Effector CD8-positive, alpha-beta T cell (primary cell): ENCODE measurements at places on chromosomes 12 and 14.

GRCh38 chr12:28060871-28061270 lies 88.3 kb upstream of the PTHLH start:
- no peak for DNase-seq

- DNase-seq = no peak
These were observed 13.1 kb downstream of the CBLN3 start for GRCh38 chr14:24416254-24416931.

- DNase-seq = no peak
These were observed 20.3 kb upstream of the EIF5 start for GRCh38 chr14:103313704-103314103.

DNA sequence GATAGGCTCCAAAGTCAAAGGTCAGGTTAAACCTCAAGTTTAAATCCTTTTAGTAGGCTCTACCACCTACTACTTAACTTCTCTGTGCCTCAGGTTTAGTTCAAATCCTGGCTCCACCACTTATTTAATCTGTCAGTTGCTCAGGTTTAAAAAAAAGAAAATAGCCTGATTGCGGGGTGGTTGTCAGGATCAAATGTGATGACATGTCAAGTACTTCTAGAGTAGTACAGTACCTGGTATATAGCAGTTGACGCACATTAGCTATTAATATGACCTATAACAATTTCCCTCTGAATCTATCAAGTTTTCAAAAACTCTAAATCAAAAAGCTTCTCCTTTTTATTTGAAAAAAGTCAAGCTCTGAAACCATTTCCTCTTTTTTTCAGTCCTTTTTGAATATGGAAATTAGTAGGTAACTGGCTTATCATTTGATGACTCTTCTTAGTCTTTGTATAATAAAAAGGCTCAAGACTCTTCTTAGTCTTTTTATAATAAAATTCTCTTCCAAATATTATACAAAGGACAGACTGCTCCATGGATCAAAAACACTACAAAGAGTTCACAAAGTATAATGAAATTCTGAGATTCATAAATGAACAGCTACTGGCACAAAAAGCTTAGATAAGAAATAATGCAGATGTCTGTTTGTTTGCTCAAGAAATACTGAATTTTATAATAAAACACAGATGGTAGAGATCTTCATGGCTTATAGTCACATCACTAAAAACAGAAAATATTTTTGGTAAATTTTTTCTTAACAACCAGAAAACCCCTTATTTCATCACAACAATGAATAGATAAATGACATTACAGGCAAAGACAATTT lies 5.0 kb downstream of the OSBPL8 start:
- DNase-seq = no peak

- no peak for DNase-seq
These were observed 24.5 kb downstream of the PDZRN4 start for GRCh38 chr12:41212625-41213024.

DNA sequence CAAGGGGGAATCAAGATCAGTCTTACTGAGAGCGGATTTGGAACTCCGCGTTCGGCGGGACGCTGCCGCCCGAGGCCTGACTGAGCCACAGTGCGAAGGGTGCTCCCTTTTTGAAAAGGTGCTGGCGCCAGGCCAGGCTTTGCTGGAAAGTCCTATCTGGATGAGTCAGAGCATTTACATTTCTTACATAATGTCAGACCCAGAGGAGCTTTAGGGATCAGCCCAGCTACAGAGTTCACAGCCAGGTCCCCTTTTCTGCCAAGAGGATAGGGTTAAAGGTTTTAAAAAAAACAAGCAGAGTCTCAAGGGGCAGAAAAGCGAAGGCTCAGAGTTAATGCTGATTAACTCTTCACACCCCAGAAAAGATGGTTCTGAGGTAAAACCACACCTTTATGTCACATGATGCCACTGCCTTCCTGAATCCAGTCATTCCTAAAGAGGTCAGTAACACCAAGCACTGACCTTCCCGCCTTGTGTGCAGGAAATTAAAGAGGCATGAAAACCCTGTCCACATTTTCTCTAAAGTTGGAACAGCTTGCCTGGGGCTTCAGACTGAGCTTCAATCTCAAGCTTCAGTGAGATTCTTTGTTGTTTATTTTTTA lies 11.7 kb upstream of the FBXL14 start:
- no peak for DNase-seq
